ENCODE measurements at places on chromosomes 4 and X.

DNA sequence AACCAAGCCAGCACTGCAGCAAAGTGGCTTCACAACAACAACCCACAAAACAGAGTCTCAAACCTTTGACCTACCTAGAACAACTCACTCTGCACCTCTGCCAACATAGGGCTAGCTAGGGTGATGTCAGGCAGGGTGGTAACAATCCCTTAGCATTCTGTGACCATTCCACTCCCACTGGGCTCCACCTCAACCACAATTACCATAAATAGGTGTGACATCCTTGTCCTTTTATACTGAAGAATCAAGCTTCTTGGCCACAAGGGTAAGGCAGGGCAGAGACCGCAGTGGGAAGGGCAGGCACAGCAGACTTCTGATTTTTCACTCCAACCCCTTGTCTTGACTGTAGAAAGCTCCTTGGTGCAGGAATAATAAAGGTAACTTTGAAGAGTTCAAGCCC lies 795.4 kb upstream of the DIAPH2 start:
- DNase-seq: no peak

DNA sequence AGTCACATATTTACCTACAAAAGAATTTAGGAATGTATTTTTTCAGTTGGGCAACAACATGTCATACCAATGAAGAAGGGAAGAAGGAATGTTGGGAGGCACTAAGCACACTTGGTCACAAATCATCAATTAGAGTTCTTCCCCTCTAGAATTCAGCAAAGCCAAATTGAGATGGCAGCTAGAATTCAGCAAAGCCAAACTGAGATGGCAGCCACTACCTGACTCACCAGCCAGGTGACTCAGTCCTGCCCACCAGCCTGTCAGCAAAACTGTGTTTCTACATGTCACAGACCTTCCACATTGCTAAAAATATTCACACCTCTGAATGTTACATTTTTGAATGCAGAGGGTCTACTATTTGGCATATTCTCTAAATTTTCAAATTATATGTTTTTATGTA lies 63.2 kb upstream of the NOCT start:
- DNase-seq: no peak

DNA sequence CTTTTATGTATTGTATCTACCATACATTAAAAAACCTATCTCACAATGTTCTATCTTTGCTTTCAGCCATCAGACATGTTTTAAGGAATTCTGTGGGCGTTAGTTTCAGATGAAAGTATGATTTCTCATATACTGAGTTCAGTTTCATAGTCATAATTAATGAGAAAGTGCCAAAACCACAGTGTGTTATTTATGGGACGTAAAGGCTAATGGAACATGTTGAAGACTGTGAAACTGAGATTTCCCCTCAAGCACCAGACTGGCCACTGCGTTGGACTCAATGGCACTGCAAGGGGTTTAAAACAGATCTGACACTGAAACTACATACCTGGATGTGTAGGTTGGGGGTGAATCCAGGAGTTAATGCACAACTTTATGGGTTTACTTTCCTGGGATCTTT lies 32.0 kb downstream of the F8 start:
- no peak for DNase-seq

GRCh38 chr4:73741031-73741749 lies 821 bp downstream of the CXCL8 start:
- no peak for DNase-seq

DNA sequence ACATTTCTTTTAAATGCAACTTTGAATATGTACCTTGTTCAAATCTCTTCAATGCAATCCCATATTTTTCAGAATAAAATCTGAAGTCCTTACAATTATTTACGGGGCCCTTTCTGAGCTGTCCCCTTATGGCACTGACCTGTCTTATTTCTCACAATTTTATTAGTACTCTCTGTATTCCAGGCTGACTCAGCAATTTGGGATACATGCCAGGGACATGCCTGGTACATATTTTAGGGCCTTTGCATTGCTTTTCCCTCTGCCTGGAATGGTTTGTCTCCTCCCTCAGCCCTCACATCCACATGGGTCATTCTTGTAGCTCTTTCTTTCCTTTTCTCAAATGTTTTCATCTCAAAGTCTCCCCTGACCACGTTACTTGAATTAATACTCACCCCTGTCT lies 172.2 kb upstream of the TECRL start:
- DNase-seq: no peak

- no peak for DNase-seq
Measured at GRCh38 chr4:188030401-188030800, 34.8 kb downstream of the ZFP42 start.

DNA sequence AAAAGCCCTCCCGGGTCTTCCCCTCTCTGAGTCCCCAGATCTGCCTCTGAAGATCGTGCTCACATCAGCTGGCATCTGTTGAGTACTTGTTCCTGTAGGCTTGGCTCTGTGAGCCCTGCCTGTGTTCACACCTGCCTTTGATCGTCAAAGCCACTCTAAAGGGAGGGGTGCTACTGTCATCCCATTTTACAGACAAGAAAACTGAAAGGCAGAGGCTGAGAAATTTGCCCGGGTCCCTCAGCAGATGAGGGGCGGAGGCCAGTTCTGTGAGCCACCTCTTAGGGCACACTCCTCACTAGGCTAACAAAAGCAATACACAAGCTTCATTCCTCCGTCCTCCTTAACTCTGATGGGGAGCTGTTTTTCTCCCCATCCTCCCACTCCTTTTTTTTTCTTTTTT lies 655 bp downstream of the CYTL1 start:
- no peak for DNase-seq

DNA sequence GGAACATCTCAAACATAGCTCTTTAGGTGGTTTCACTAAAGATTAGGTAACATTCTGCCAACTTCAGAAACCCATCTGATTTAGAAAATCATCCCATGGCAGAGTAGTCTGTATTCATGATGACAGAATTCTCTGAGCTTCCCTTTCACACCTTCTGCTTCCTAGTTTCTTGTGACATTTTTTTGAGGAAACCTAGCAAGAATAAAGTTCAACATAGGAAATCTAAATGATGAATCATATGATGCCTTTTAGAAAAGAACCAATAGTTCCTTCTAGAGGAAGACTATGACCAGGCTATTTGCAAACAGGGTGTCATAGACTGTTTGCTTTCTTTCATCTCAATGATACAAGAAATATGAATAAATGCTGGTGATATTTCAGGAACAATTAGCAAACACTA lies 49.8 kb upstream of the CAMK2D start:
- no peak for DNase-seq

- no peak for DNase-seq
Measured at GRCh38 chrX:46617906-46618305, 44.3 kb downstream of the CHST7 start.

GRCh38 chr4:103934178-103934789 lies 214.5 kb upstream of the TACR3 start:
- DNase-seq: no peak

DNA sequence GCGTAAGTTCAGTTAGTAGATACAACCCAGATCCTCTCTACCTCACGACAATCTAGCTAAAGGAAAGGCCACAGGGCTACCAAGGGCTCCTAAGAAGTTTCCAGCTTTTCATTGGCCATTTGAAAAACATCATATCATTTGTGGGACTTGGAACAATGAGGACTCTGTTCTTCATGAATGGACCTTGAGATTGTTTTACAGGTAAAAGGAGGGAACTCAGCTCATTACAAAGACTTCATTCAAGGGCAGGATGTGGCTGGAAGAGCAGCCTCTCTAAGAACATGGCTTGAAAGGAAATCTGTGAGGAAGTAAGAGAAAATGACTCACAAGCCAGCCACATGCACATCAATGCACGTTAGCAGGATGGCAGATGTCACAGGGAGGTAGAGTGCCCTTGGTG lies 105.9 kb upstream of the SLC7A11 start:
- DNase-seq: no peak

DNA sequence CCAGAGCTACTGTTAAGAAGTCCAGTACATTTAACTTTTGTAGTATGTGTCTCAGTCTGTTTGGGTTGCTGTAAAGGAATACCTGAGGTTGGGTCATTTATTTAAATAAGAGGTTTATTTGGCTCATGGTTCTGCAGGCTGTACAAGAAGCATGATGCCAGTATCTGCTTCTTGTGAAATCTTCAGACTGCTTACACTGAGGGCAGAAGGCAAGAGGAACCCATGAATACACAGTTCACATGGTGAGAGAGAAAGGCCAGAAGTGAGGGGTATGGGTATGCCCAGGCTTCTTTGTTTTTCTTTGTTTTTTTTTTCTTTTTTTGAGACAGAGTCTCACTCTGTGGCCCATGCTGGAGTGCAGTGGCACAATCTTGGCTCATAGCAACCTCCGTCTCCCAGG lies 6.0 kb upstream of the CISD2 start:
- no peak for DNase-seq

GRCh38 chrX:48937054-48937907 lies 18.5 kb upstream of the PIM2 start:
- peak; percentile 89 for DNase-seq

DNA sequence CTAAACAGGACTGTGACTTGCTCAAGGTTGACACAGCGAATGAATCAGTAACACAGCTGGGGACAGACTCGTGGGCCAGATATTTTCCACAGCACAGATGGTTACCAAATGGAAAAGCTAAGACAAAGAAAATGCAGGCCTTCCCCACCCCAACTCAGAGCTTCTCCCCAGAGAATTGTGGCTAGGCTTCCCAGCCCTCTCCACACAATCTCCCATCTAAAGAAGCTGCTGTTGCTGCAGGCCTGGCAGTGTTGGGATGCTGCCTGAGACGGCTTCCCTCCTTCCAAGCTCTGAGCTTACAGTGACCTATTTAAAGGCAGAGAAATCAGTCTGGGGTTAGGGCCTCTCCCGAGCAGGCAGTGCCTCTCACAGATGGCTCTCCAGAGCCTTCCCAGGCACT lies 46.5 kb upstream of the PGRMC1 start:
- DNase-seq: no peak

DNA sequence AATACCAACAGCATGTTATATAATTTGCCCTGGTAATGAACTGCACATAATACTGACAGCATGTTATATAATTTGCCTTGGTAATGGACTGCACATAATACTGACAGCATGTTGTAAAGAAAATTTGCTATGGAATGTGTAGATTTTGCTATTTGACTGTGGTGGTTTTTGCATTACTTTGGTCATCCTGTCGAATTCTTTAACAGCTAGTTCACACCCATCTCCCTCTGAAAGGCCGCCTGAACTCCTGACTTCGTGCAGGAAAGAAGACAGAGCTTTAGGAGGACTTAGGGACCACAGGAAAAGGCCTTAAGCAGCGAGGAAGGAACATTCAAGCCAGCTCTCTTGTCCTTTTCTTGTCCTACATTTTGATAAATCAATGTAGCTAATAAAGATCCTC lies 45.2 kb upstream of the DCLK2 start:
- DNase-seq: no peak

- DNase-seq: no peak
Measured at GRCh38 chrX:108732630-108733321, 3.6 kb downstream of the IRS4 start.

DNA sequence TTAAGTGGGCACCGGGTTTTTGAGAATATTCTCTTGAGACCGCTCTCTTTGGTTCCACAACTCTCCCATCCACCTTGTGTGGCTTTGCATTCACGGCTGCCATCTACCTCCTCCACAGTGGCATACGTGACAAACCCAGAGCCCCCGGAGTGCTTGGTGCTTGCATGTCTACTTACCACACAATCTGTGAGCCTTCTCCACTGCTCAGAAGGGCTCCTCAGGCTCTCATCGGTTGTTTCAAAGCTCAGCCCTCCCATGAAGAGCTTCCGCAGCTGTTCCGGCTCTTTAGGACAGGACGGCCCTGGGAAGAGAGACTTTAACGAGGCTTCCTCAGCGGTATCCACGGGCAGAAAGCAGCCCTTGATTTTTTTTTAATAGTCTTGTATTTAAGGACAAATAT lies 167.6 kb upstream of the ANK2 start:
- no peak for DNase-seq

- no peak for DNase-seq
Measured at GRCh38 chr4:25417014-25417413, 40.0 kb downstream of the ANAPC4 start.

DNA sequence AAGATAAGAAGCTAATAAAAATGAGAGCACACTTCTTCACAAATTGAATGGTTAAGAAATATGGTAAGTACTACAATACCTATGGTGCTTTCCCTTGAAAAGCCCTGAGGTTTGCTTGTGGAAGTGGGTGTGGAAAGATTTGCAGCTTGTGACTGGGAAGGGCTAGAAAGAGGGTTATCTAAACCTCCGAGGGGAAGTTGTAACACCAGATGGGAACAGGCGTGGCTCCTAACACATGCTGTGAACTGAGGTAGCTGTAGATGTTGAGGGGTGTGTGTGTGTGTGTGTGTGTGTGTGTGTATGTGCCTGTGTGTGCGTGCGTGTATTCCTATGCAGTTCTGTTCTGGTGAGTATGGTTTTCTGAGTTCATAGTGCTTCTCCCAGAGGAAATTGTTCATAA lies 21.5 kb downstream of the FRMPD4 start:
- no peak for DNase-seq

DNA sequence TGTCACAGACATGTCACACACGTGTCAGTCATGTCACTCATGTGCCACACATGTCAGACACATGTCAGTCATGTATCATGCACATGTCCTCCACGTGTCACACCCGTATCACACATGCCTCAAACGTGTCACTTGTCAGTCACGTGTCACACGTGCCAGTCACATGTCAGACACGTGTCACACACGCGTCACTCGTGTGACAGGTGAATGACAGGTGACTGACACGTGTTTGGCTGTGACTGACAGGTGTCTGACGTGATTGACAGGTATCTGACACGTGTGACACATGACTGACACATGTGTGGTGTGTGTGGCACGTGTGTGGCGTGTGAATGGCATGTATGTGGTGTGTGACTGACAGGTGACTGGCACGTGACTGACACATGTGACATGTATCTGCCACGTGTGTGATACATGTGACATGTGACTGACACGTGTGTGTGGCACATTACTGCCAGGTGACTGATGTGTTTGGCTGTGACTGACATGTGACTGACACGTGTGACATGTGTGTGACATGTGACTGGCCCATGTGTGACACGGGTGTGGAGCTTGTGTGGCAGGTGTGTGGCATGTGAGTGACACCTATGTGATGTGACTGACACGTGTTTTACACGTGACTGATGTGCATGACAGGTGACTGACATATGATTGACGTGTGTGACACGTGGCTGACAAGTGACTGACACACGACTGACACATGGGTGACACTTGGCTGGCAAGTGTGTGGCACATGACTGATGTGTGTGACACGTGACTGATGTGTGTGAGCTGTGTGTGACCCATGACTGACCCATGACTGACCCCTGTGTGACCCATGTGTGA lies 90.7 kb upstream of the GPC3 start:
- no peak for DNase-seq

GRCh38 chr4:121690001-121690400 lies 6.8 kb downstream of the ANXA5 start:
- DNase-seq: no peak

DNA sequence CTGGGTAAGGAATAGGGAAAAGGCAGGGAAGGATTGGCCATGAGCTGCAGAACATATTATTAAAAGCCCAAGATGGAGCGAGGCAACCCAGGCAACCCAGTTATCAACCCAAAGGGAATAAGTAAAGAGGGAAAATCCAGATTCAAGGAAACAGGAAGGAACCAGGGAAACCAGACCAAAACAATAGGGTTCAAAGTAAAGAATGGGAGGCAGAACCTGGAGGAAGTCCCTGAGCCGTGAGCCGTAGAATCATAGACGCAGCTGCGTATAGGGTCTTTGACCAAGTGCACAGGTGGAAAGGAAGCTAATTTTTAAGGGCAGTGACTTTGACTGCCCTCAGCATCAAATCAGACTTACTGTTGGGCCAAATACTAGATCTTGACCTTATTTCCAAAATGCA lies 98.5 kb upstream of the SRD5A3 start:
- DNase-seq: no peak
